PC-3 (cell line): ENCODE measurements at places on chromosomes 1 and 21. TPM values are rescaled to one million over a fixed set of nuclear protein-coding genes. Genes with fewer than 3 reads are reported as not detected.

Gene MIXL1
- total RNA-seq: not detected in 2 replicates

DNA sequence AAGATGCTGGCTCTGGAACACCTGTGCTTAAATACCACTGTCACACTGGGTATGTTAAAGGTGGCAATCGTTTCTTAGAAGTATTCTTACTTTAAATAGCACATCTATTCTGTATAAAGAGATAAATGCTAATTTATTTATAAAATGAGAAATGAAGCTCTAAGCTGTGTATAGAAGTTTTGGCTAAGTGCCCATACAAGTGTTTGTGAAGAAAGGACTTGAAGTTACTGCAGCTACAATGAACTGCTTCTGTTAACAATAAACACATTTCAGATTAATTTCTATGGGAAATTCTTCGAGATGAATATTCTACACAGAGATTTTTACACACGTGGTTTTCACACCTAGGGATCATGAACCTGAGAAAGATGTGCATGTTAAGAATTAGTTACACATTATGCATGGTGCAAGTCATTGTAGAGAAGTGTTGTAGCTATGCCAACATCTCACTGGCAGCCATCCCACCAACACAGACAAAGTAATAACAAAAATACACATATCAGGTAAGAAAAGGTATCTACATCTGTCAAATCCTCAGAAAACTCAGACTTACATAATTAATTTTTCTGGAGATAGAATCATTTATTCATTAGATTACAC, 16.2 kb downstream of the COL24A1 start:
- H3K27me3 ChIP-seq: peaks cover 39% of the 10 kb centered on the region
- no peak overlapping the region for H3K27ac ChIP-seq
- no peaks in the 10 kb centered on the region for H3K36me3 ChIP-seq

DNA sequence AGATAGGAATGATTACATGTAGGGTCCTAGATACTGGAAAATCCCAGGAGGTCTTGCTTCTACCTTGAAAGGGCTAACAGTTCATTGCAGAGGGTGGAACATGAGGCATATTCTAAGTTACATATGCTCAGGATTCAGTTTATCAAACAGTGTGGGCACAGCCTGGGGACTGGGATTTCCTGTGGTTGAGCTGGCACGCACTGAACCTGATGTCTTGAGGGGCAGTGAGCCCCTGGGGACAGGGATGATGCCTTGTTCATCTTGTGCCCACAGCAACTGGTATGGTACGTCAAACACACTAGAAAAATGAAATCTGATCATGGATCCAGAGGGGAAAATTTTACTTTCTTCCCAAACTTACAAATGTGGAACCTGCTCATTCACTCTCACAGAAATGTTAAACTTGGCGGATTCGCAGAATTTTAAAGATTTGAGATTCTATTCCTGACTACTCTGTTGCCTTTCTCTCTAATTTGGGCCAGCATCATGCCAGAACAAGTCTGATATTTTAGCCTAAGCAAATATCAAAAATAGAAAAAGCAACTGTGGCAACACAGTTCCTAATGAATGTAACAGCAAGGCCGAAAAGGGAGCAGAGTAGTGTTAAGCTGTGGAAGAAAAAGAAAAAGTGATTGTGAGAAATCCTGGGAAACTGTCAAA, 68.2 kb upstream of the COL24A1 start:
- no peak for DNase-seq
- no peaks in the 10 kb centered on the region for H3K4me1 ChIP-seq
- peaks cover 46% of the 10 kb centered on the region for H3K27me3 ChIP-seq
- H3K36me3 ChIP-seq: no peaks in the 10 kb centered on the region

- H3K4me3 ChIP-seq: no peak overlapping the region
- no peaks in the 10 kb centered on the region for H3K27me3 ChIP-seq
- H3K4me1 ChIP-seq: peaks cover 4% of the 10 kb centered on the region; the same call in 1 of the 2 replicates
- no peaks in the 10 kb centered on the region for H3K36me3 ChIP-seq
- no peak for DNase-seq
These were observed 6.1 kb downstream of the PRDM2 start for GRCh38 chr1:13706046-13706445.

- no peak overlapping the region for H3K4me3 ChIP-seq
- DNase-seq: no peak
- peaks cover 21% of the 10 kb centered on the region for H3K4me1 ChIP-seq
- no peak overlapping the region for H3K27ac ChIP-seq
These were observed 127.2 kb downstream of the KAZN start for GRCh38 chr1:14725695-14726094.

- no peak overlapping the region for H3K4me3 ChIP-seq
- H3K4me1 ChIP-seq: no peaks in the 10 kb centered on the region; the same call in 1 of the 2 replicates
- peak; percentile 8 for DNase-seq
- H3K36me3 ChIP-seq: no peaks in the 10 kb centered on the region
- H3K27ac ChIP-seq: no peak overlapping the region
These were observed 1027.3 kb downstream of the KCNT2 start for GRCh38 chr1:195580988-195581387.

DNA sequence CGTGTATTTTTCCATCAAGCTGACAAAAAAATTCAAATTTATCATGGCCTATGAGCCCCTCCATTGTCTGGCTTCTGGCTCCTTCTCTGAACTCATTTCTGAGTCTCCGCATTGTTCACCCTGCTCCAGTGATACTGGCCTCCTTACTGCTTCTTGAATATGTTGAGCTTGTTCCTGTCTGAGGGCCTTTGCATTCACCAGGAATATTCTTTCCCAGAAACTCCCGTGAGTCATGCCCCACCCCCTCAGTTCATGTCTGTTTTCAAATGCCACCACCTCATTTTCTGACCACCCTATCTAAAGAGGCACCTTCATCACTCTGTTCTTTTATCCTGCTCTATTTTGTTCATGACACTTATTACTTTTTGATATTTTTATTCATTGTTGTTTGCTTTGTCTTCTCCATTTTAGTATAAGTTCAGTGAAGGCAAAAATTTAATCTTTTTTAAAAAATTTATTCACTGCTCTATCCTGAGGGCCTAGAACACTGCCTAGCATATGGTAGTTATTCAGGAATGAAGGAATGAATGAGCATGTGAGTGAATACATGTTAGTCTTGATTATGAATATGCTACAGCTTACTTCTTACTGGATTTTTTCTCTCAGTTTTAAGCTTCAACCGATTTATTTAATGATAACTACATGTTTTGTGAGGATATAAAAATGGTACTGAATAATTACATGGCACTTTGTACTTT, 140.4 kb upstream of the C1orf105 start:
- H3K27ac ChIP-seq: no peak overlapping the region
- H3K4me3 ChIP-seq: no peak overlapping the region
- peaks cover 15% of the 10 kb centered on the region for H3K4me1 ChIP-seq
- H3K27me3 ChIP-seq: no peaks in the 10 kb centered on the region
- H3K36me3 ChIP-seq: no peaks in the 10 kb centered on the region
